ENCODE measurements at places on chromosomes 7 and 10.
A peak's percentile ranks its signal among the peaks of the same experiment; 100 is the strongest.

GRCh38 chr10:86556933-86557649 is 35.5 kb upstream of the WAPL start:
- no peak for DNase-seq

- DNase-seq, result peak; percentile 67
These were observed 11.4 kb upstream of the ARHGAP12 start for GRCh38 chr10:31939797-31940708.

DNA sequence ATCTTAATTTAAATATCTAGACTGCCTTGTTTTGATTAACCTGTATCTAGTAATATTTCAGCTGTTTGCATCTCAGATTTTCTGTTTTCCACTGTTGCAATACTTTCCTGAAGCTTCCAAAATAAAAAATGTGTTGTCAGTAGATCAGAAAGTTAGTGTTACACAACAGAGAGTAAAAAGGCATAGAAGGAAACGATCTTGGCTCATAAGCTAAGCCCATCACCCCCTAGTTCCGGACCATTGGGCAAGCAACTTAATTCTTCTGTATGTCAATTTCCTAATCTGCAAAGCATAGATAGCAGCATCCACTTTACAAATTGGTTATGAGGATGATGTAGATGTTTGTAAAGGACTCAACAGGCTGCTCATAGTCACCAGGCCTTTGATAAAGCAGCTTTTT is 4.4 kb downstream of the PON3 start:
- no peak for DNase-seq

DNA sequence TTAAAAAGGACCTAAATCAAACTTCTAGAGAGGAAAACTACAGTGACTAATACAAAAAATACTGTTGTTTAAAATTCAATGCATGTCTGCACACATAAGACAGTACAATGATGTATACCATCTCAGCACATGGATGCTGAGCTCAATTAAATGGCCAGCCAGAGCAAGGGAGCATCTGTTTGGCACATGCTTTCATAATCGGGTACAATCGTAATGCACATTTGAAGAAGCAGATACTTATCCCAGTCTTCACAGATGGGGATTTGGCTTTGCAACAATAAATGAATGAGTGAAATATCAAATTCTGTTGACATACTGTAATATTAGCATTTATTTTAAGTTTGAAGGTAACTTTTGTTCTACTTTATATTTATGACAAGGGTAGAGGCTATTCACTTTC is 187.8 kb downstream of the CRPPA start:
- no peak for DNase-seq

- peak; percentile 8 for DNase-seq
These were observed at the start of gene CALCR for GRCh38 chr7:93574646-93575554. TSS of gene CALCR (minus strand) at chr7:93574724. CDS start at chr7:93486981, 87,743 bp downstream.

DNA sequence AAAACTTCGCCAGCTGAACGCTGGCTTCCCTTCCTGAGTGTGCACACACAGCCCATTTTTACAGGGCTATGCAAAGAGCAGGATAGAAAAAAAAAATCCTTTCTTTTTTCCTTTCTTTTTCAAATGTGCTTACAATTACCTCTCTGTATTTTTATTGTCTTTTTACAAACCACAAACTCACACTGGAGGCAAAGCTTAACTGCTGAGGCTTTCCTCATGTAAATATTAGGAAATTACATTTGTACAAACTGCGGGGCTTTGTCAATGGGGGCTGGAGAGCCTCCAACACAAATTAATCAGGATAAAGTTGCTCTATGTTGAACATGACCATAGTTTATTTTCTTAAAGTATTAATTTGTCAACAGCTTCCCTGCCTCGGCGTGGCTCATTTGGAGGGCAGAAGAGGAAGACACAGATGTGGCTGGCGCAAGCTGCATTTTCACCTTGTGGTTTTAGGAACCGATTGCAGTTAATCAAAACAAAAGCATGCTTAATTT is 411.7 kb upstream of the MKI67 start:
- no peak for DNase-seq

DNA sequence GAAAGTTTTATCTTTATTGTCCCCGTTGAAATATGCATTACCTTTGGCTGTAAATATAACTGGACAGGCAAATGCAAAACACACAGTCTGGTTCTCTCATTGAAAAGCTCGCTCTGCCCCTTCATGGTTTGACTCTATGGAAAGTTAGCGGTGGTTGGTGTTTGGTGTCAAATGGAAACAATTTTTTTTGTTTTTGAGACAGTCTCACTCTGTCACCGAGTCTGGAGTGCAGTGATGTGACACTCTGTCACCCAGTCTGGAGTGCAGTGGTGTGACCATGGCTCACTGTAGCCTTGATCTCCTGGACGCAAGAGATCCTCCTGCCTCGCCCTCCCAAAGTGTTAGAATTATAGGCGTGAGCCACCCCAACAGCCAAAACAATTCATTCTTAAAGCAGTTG is 149.7 kb downstream of the LRRC4 start:
- no peak for DNase-seq

DNA sequence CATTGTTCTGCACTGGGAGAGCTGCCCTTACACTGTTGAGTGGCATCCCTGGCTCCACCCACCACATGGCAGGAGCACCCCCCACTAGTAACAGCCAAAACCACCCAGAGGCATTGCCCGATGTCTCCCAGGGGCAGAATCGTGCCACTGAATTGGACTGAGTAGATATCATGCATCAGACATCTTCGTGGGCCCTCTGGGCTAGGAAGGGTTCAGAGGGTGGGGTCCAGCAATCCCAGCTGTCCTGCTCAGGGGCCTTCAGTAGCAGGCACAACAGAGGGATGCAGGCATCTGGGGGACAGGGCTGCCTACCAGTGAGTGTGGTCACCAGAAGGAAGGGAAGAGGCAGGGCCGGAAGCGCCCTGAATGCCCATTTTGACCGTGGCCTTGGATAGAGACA is 119.7 kb upstream of the PPP2R2D start:
- DNase-seq, result no peak

- no peak for DNase-seq
These were observed 673.3 kb downstream of the SDK1 start for GRCh38 chr7:3974329-3974728.

DNA sequence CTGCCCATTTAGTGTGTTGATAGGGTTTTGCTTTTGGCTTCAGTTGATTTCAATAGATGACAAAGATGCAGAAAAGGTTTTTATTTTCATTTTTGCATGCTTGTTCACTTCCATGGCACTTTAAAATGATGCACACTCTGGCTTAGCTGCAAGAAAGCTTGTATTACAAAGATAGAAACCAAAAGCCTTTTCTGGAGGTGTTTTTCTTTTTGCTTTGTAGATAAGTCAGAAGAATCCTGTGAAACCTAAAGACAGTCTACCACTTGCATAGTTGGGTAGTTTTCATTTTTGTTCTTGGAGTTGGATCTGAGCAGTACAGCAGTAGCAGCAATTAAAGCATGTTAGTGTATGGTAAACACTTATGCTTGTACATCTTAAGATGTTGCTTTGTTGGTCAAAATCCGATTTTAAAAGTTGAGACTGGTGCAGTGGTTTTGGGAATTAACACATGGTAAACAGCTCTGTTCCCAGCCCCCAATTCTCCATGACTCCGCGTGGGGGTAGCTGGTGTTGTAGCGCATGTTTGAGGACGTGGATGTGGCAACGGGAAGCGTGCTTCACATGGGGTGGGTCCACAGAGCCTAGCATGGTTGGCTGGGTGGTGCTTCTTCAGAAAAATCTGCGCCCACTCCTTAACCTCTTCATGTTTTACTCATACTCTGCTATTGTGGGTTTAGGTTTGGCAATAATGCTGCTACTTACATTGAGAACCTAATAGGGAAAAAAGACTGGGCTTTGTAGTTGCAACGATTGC is 19.8 kb downstream of the CCNY start:
- DNase-seq, result peak; percentile 79

- DNase-seq, result no peak
These were observed 251.5 kb downstream of the LRMDA start for GRCh38 chr10:75682649-75683557.

DNA sequence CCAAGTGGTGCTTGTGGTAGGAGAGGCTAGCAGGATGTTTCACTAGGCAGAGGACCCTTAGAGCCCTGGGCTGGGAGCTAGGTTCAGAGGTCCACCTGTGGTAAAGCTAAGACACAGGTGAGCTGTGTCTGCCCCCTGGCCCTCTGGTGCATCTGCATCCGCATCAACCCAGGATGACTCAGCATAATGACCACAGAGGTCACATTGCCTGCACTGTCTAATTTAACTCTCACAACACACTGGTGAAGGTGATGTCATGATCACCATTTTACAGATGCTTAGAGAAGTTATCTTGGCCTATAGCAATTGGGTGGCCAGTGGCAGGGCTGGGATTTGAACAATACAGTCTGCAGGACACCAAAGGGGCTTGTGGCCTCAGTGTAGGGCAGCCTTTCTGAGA is 33.1 kb downstream of the HABP2 start:
- peak; percentile 10 for DNase-seq

DNA sequence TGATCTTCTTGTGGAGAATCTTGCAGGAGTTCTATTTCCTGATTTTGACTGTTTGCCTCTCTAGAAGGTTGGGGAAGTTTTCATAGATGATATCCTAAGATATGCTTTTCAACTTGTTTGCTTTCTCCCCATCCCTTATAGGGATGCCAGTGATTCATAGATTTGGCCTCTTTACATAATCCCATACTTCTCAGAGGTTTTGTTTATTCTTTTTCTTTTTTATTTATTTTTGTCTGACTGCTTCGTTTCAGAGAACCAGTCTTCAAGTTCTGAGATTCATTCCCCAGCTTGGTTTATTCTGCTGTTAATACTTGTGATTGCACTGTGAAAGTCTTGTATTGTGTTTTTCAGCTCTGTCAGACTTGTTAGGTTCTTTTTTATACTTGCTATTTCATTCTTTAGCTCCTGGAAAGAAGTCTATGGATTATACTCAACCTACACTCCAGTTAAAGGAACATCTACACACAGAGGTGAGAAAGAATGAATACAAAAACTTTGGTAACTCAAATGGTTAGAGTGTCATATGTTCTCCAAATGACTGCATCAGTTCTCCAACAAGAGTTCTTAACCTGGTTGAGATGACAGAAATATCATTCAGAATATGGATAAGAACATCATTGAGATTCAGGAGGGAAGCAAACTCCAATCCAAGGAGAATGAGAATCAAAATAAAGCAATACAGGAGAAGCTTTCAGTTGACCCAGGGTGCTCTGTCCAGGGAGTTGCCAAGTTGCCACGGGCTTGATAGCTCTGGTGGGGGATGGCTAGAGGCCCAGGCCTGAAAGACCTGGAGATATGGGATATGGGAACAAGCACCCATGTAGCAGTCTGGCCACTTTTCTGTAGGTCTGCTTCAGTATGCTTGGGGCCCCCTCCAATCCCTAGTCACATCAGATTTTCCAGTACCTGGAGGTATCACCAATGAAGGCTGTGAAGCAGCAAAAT is 150.3 kb downstream of the AHR start:
- no peak for DNase-seq

DNA sequence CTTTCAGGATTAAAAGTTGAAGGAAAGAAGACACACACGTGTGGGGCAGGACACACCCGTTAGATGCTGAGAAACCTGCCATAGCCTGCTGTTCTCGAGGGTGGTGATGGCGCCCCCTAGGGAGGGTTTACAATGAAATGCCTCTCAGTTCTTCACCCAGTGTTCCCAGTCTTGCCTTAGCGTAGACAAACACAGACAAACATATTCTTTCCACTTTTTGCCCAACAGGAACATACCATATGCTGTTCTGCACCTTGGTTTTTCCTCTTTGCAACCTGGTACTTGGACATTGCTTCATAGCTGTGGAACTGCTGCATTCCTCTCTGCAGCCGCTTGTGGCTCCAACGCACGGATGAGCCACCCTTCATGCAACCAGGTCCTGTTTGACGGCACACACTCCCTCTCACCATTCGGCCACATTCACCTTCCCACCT is 23.3 kb upstream of the HSPA12A start:
- no peak for DNase-seq

- DNase-seq, result no peak
These were observed 842 bp downstream of the SEMA3A start for GRCh38 chr7:84193747-84194146.

DNA sequence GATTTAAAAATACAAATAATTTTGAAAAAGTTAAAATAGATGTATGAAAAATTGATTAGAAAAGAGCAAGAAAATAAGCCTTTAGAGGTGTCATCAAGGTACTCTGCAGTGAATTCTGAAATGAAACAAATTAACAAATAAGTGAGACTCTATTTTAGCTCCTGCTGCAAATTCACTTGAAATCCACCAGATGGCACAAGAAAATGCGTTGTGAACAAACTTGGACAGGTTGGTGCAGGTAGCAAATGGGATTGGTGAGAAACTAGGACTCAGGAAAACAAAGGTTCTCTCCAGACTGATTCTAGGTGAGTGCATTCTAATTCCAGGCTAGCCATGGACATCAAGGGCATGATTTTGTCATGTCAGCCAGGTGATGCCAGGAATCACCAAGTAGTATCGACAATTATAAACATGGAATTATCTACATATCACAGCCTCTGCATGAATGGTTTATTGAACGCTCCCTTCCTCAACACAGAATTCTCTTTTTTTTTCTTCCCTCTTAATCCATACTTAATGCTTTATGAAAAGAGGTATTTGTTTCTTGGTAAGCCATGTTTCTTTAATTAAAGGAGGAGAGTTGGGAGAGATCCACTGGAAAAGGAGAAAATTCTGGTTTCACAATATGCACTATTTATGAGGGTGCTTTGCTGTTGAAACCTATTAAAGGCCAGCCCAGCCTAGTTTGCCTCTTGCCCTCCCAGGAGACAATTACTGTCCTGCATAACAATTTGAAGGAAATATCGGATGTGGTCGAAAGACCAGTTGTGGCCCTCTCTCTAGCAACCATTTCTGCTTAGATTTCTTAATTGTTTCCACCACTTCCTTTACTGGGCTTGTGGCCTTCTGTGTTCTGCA is 118.1 kb downstream of the ZNF365 start:
- DNase-seq, result peak; percentile 50

- DNase-seq, result no peak
These were observed 14.7 kb downstream of the NEUROG3 start for GRCh38 chr10:69558559-69558958.

Data from GM23248 (cell line).